BE2C (cell line): ENCODE measurements at places on chromosomes 1 and 21.

- no peak for DNase-seq
These were observed 51.2 kb downstream of the TRAF5 start for GRCh38 chr1:211377539-211378450.

DNA sequence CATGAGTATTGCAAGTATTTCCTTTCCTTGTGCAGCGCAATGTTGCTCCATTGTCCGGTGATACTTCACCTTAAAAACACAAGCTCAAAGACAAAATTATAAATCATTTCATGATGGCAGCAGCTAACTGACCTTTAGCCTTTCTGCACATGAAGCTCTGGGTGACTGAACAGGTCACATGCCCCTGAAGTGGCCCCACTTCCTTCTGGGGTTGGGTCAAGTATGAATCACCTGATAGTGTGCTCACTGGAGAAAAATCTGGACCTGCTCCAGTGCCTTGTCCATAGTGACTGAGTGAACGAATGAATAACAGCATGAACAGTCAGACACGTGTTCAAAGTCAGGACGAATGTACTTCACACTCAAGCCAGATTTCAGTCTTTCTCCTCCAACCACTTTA is 658.9 kb downstream of the NPHP4 start:
- no peak for DNase-seq

DNA sequence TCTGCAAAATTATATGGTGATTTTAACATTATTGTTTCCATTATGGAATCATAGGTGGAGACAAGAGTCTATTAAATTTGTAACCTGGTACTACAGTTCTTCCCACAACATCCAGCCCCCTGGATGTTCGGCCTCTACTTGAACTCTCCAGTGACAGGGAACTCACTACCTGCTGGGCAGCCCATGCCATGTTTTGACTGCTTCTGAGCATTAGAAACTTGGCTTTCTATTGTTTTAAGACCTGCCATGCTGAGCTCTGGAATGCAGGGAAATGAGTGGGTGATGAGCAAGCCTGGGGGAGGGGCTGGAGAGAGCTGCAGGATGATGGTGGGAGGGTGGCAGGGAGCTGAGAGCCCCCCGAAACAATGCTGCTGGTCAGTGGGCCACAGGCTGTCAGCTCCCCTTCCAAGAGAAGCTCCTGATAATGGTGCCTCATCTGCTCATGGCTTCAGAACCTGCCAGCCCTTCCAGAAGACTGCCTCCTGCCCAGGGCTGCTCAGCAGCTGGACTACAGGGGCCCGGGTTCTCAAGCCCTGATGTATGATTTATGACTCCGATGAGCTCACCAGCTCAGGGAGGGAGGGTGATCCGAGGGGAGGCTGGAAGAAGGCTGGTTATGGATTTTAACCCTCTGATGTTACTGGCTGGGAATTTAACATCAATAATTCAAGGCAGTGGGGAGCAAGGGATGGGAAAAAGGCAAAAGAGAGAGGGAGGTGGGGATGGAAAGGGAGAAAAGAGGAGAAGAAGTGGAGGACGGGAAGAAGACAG is 205.0 kb downstream of the HIVEP3 start:
- peak; percentile 25 for DNase-seq

DNA sequence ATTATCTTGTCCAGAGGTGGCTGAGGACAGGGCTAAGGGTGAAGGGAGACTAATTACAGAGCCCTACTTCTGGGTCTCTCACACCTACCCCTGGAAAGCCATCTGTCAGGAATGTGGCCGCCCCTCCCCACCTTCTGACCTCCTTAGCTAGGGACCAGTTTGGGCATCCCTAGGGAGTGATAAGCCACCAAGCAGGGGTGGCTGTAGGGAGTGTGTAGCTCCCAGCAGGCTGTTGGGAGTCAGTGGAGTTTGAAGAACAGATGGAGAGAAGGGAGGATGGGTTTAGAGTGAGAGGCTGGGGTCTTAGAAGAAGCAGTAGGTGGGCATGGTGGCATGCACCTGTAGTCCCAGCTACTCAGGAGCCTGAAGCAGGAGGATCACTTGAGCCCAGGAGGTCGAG is 808 bp upstream of the SERINC2 start:
- DNase-seq = no peak

GRCh38 chr1:178997428-178997827 is 28.3 kb upstream of the FAM20B start:
- no peak for DNase-seq

DNA sequence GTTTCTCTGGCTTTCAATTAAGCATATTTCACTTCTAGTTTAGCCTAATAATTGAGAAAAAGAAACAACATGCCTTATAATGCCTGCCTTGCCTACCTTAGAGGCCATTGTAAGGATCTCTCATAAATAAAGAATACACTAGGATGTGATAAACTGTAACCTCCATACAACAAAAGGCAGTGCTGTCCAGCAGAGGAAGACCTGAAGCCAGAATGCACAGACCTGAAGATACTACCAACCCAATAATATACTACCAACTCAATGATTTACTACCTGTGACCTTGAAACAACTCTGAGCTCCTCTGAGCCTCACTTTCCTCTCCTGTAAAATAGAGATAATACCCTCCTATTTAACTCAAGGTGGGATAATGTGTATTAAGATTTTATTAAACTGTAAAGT is 361.3 kb downstream of the TTLL7 start:
- no peak for DNase-seq

DNA sequence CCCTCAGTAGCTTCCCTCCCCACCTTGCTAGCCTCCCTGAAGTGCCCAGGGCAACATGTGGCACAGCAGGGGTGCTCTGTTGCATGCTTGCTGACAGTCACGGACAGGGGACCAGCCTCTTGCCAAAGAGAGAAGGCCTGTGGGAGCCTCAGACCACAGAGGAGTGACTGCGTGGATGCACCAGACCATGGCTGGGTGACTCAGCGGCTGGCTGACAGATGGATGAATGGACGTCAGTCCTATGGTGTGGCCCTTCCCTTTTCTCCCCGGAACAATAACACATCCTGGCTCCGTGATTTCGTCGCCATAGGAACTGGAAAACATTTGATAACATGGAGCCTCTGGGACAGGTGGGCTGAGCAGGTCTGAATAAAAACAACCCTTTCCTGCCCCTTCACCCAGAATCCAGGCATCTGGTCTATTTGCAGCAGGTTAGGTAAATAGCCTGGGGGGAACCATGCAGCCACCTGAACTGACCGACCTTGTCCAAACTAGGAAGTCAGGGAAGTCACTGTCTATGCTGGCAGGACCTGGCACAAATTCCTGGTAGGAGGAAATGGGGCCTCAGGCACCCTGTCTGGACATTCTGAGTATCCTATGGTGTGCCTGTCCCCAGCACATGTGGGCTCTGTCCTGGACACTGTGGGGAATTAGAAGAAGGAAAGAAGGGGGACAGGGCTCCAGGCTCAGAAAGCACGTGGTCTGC is 53.3 kb downstream of the NENF start:
- DNase-seq = peak; percentile 74

DNA sequence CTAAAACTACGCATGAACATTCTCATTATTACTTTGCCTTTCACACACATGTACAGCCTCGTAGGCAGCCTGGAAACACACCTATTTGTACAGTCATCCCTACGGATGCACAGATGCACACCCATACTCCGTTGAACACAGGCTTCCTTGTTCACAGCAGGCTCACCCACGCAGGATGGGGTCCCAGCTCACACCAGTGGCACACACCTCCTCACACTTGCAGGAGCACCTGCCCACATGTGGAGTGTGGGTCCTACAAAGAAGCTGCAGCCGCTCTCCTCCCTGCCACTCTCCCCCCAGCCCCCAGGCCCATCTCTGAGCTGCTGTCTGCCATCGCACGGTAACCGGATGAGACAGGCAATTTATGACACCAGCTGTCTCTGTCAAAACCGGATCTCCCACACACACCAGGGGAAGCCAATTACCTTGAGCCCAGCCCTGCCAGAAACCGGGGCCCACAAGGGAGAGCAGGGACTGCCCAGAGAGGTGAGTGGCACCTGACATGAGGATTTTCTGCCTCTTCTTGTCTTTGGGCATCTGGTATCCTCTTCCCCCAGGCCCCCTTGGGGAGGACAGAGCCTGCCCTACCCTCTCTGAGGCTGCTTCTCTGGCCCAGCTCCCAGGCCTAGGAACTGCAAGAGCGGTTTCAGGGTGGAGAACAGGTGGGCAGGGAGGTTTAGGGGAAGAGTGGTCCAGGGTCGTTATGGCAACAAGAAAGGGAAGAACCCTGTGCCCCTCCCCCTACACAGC is 175.4 kb downstream of the IGSF21 start:
- peak; percentile 25 for DNase-seq

DNA sequence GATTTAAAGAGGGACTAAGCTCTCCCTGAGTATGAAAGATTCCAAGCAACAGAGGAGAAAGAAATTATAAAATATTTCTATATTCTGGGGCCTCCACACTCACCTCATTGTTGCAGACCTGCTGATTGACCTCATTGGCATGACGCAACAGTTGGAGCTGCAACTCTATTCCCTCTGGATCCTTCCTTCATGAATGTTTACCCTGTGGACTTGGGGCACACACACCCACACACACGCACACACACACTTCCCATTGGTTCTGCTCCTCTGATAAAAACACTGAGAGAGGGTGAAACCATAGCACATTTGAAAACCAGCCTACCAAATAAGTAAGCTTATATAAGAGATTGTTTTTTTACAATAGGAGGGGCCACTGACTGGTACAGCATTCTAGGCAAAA is 159.1 kb downstream of the BRINP2 start:
- no peak for DNase-seq

GRCh38 chr1:115138973-115139372 is 49.7 kb upstream of the TSPAN2 start:
- DNase-seq = peak; percentile 78

- DNase-seq = peak; percentile 72
These were observed 12.3 kb downstream of the ARHGEF10L start for GRCh38 chr1:17551755-17552234.

DNA sequence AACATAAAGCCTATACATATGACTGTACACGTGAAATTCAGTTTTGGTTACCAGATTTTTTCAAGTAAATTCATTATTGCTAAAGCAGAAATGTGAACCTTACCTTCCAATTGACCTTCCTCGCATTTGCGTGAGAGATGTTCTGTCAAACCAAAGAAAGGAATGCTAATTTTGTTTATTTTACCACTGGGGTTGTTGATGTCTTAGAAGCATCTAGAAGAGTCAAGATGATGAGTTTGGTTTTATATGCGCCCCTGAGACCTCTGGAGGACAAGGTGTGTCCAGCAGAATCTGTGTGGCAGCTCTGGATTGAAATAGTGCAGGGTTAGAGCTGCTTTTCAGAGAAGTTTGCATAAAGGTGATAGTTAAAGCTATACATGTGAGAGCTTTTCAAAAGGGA is 48.4 kb downstream of the ZBTB40 start:
- no peak for DNase-seq

DNA sequence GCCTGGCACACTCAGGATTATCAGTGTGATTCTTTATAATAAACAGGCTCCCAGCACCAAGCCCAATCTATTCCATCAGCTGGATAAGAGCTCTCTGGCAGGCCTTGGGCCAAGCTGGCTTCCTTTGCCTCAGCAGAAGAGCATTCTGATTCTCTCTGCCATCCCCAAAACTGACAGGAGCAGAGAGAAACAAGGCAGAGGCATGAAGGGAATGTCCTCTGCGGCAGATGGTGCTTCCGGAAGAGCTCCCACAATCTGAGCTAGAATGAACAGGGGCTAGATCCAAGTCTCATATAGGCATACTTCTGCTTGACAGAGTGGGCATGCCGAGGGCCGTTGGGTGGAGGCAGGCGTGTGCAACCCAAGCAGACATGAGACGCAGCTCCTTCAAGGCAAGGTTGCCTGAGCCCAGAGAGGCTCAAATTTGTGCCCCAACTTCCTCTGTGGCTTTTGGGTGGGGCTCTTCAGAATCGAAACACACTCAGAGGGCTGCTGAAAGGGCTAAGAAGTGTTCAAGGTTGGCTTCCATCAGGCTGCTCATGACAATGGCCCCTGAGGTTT is 4.0 kb downstream of the CAPN2 start:
- DNase-seq = no peak

- no peak for DNase-seq
These were observed 442.8 kb downstream of the MATN1 start for GRCh38 chr1:30280572-30280971.

- DNase-seq = no peak
These were observed 83.0 kb downstream of the ST6GALNAC5 start for GRCh38 chr1:76950306-76950705.

- DNase-seq = peak; percentile 11
These were observed 2.3 kb upstream of the RUNX1 start for GRCh38 chr21:35051287-35051818.

DNA sequence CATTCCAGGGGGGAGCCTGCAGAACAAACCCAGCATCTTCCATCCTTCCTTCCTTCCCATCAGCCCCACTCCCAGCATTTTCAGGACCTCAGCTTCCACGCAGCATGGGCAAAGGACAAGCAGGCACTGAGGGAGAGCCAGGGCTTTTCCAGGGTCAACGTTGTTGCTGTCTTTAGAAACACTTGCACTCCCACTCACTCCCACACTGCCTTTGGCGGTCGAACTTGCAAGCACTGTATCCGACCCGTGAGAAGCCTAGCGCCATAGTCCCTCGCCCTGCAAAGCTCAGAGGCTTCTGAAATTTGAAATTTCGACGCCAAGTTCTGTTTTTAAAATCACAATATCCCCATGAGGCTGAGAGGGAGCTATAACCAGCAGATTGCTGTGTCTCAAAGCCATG is 47.4 kb downstream of the KCNAB2 start:
- DNase-seq = no peak

DNA sequence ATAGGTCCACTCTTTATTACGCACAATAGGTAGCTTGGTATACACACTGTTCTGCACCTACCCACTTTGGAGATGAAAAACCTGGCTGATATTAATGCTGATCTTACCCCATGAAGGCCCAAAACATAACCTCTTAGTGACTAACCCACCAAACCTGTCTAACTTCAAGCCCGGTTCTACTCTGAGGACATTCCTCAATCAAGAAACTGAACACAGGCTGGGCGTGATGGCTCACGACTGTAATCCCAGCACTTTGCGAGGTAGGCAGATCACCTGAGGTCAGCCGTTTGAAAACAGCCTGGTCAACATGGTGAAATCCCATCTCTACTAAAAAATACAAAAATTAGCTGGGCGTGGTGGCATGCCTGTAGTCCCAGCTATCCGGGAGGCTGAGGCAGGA is 50.5 kb downstream of the EYA3 start:
- no peak for DNase-seq

- DNase-seq = no peak
These were observed 1679.7 kb upstream of the B3GALT2 start for GRCh38 chr1:194866153-194866552.

DNA sequence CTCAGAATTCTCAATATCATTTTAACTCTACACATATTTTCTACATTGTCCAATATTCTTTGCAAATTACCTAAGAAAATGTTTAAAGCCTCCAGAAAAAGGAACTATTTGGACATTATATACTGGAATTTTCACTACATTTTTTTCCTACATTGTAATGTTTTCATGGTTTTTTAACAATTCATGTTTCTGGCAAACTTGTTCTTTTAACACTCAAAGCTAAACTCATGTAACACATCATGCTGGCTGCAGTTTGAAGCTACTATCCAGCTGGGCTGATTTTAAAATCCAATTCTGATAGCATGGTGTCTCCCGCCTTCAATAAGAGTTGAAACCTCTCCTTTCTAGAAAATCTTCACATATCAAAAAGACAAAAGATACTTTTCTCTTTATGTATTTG is 52.0 kb downstream of the TGFBR3 start:
- no peak for DNase-seq
